ENCODE measurements at places on chromosomes 3 and 15. TPM values are rescaled to one million over a fixed set of nuclear protein-coding genes. Genes with fewer than 3 reads are reported as not detected.
A peak's percentile ranks its signal among the peaks of the same experiment; 100 is the strongest.

- DNase-seq: peak; percentile 80
Measured at GRCh38 chr15:63473999-63474809, 30.2 kb upstream of the USP3 start.

The ALPK3 gene
- 0.46 TPM for total RNA-seq

The AMIGO3 gene
- total RNA-seq: 0.72 TPM

- no peak for DNase-seq
Measured at GRCh38 chr3:50466177-50466576, 37.3 kb downstream of the CACNA2D2 start.

The AGBL1 gene
- total RNA-seq: 0.14 TPM

GRCh38 chr3:125150525-125151441, 61.8 kb downstream of the SLC12A8 start:
- DNase-seq: peak; percentile 67

The NPAP1 gene
- not detected for total RNA-seq

GRCh38 chr3:121834157-121834670, 646 bp downstream of the IQCB1 start:
- peak; percentile 8 for DNase-seq

- DNase-seq: no peak
Measured at GRCh38 chr3:115363071-115363470, 216.0 kb upstream of the ZBTB20 start.

DNA sequence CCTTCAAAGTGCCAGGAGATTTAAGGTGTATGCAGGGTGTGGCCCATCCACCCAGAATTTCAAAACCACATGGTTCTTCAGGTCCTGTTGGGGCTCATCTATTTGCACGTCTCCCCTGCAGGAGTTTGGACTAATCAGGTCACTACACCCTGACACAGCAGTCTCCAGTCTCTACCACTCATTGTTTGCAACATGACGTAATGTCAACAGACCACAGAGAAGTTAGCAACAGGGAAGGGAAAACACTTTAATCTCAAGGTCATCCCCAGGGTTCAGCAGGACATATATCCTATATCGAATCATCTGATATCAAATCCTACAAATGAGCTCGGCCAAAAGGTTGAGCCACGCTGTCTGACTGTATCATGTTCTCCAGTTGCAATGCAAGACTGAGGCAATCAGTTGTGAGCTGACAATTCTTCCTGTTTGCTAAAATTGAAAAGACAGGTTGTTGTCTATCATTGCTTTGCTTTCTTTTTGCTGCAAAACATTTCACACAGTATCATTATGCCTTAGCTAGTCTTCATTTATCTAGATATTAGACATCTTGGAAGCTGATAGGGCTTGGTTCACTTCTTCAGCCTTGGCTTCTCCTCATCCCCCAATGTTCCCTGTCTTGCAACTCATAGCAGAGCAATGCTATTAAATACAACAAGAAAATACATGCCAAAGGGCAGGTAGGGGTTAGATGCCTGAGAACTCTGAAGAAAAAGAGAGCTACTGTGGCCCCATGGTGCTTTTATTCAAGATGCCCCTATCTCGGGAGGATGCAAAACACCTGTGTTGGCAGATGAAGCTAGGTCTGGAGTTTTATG, 13.4 kb upstream of the LEKR1 start:
- DNase-seq: no peak

DNA sequence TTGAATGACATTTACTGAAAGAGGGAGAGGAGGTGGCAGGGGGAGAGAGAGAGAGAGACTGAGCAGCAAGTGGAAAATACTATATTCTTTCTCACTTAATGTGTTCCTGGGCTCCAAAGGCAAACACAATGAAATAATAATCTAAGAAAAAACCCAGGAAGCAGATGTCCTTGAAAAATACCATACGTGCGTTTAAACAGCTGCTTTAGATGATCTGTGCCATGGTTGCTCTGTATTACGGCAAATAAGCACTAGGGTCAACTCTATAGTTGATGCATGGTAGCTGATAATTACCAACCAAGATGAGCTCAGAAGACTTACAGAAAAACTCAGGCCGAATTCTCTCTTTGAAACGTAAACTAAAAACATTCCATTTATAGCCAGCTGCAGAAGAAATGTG, 410.3 kb upstream of the TBL1XR1 start:
- DNase-seq: no peak

The MFAP1 gene
- 34.5 TPM for total RNA-seq

DNA sequence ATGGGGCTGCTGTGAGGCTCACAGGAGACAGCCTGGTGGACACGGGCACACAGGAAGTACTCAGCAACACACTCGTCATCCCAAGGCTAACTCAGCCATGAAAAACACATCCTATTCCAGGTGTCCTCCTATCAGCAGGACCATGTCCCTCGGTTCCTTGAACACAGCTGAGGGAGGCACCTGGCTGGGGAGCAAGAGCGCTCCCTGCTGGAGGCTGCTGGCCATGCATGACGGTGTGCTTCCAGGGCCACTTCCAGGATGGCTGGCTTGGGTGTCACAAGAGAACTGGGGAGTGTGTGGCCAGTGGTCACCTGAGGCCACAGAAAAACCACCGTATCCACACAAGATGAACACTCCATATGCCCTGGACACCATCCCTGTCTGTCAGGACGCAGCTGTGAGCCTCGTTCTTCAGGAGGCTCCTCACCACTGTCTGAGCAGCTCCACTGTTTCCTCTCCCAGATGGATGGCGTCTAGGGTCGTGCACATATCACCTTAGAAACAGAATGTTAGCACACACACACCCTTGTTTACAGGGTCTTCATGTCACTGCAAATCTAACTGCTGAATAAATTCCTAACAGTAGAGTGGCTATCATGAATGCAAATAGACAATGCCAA, 31.0 kb downstream of the POC1A start:
- peak; percentile 63 for DNase-seq

GRCh38 chr3:45215466-45215865, 10.6 kb downstream of the TMEM158 start:
- no peak for DNase-seq

- peak; percentile 81 for DNase-seq
Measured at GRCh38 chr15:20356444-20356910, 185.1 kb downstream of the GOLGA6L6 start.

The IL17RD gene
- total RNA-seq: 0.07 TPM

DNA sequence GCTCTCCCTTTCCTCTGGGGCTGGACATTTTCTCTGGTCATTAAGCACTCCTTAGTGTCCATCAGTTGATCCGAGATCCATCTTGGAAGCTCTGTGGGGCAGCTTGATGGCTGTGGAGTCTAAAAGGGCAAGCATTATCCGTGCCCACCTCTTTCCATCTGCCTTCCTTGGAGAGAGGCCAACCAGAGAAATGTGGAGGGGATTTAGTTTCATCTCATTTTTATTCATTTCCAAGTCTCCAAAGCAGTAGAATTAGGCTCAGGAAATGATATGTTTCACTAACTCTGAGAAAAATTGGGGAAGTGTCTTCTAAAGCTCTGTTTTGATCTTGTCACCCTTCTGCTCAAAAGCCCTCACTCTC, 95.9 kb upstream of the KLHL25 start:
- DNase-seq: no peak

DNA sequence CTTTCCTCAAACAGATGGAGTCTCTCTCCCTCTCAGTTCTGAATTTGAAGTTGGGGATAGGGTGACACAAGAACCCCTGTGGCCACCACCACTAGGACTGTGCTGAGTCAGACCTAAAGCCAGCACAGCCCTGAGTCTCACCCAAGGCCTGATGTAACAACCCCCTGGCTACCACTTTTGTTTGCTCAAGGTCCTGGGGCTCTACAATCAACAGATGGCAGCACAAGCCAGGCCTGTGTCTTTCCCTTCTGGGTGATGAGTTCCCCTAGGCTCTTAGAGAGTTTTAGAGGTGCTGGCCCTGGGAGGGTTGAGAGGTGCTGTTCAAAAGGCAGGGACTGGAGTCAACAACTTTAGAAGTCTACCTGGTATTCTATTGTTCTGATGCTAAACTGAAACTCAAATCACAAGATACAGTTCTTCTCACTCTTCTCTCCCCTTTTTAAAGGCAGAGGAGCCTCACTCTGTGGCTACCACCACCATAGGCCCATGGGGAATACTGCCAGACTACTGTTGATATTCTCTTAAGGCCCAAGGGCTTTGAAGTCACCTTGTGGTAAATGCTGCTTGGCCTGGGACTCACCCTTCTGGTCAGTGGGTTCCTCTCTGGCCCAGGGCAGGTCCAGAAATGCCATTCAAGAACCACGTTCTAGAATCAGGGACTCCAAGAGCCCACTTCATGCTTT, 6.5 kb downstream of the OR5K4 start:
- peak; percentile 35 for DNase-seq

DNA sequence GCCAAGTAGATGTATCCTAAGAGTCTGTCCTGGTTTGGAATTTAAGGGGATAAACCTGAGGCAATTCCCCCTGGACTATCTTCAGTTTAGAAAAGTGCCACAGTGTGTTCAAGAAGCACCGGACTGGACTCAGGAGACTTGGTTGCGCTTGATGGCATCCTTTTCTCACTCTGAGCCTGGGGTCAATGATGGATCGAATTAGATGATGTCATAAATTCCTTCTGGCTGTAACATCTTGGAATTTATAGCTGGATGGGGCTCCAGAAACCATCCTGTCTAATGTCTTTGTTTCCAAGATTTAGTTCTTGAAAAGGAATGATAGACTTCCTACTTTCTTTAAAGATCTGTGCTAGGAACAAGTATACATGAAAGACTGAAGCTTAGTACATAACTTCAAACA, 280.6 kb downstream of the LPP start:
- DNase-seq: no peak

GRCh38 chr3:108051005-108051404, 39.8 kb downstream of the CD47 start:
- no peak for DNase-seq

DNA sequence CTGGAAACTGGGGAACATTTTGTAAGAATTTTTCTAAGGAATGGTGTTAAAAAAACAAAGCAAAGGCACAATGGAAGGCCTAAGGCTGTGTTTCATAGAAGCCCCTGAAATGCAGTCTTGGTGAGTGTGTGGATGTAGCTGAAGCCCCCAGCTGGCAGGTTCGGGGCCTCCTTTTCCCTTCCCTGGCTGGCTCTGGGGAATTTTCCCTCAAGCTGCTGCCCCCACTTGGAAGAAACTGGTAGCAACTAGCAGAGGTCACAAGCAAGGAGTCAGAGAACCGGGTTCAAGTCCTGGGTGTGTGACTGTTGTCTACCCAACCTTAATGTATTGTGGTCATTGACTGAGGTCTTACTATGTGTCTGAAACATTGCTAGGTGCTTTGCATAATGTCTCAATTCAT, 85.3 kb upstream of the MYZAP start:
- no peak for DNase-seq

- no peak for DNase-seq
Measured at GRCh38 chr15:29773816-29774215, 48.5 kb downstream of the TJP1 start.

DNA sequence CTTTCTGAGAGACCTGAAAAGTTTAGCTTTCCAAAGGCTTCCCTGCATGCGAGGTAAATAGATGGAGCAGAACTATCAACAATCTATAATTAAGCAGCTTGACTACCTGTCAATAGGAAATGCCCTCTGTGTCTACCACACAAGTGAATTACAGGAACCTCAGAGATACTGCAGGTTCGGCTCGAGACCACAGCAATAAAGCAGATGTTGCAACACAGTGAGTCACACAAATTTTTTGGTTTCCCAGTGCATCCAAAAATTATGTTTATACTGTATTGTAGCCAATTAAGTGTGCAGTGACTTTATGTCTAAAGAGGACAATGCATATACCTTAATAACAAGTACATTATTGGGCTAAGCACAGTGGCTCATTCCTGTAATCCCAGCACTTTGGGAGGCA, 252.0 kb downstream of the UBE2E2 start:
- no peak for DNase-seq

- no peak for DNase-seq
Measured at GRCh38 chr3:133121450-133121849, 83.3 kb downstream of the TMEM108 start.

- DNase-seq: peak; percentile 5
Measured at GRCh38 chr15:91302588-91303439, 202.8 kb downstream of the SV2B start.

- DNase-seq: no peak
Measured at GRCh38 chr3:197362081-197362480, 63.7 kb upstream of the DLG1 start.

GRCh38 chr3:15287565-15288330, 44.6 kb downstream of the SH3BP5 start:
- DNase-seq: no peak

DNA sequence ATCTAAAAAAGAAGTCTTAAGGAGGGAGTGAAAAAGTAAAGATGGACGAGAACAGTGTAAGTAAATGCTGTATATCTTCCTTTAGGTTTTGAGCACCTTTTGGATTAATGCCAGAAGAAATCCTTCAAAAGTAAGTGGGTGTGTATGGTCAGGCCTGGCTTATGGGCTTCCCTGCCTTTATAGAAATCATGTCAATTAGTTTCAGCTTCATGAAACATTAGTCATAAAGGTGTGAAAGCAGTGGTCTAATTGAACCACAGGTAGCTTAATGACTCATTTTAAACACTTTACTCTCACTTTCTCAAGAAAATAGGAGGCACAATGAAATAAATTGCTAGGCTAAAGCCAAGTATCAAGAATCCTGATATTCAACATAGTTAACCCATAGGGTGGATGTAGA, 467.4 kb upstream of the DPPA4 start:
- no peak for DNase-seq

- no peak for DNase-seq
Measured at GRCh38 chr3:14133188-14133800, 8.4 kb downstream of the TMEM43 start.

DNA sequence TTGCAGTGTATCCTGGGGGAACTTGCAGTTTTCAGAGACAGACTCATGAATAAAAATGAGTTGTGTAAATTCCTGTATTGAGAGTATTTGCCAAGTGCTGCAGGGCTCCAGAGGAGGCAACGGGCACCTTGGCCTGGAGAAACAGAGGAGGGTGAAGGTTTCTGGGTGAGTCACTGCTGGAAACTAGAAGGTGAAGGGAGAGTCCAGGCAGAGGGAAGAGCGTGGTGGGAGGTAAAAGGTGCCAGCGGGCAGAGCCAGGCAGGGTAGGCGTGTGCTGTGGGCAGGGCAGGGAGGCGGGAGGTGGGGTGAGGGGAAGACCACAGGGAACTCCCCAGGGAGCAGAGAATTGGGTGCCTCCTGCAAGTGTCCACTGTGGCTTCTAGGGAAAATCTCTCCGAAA, 120.8 kb downstream of the SLCO3A1 start:
- no peak for DNase-seq

All from activated T-cell treated with anti-CD3 and anti-CD28 coated beads, Interleukin-2, amount 50 U/mL, for 72 hours (primary cell).